Putamen (tissue), 1 donor: ENCODE measurements at places on chromosomes 3 and 15.
A peak's percentile ranks its signal among the peaks of the same experiment; 100 is the strongest.

DNA sequence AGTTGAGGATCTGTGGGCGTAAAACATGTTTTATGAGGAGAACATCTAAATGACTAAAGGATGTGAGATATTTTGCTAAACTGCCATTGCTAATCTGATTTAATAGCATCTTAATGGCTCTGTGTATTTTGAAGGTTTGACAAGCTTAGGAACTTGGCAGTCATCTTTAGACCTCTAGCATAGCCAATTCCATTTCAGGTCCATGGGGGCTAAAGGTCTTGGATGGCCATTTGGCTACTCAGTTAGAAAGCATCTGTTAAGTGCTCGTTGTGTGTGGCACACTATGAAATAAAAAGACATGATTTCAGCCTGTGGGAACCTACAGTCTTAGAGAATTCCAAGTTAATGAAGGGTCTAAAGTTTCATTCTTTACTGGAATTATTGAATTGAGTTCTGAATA is 236.2 kb downstream of the IL5RA start:
- no peak for DNase-seq

GRCh38 chr15:65869954-65870871 is 922 bp downstream of the RAB11A start:
- peak; percentile 53 for DNase-seq

DNA sequence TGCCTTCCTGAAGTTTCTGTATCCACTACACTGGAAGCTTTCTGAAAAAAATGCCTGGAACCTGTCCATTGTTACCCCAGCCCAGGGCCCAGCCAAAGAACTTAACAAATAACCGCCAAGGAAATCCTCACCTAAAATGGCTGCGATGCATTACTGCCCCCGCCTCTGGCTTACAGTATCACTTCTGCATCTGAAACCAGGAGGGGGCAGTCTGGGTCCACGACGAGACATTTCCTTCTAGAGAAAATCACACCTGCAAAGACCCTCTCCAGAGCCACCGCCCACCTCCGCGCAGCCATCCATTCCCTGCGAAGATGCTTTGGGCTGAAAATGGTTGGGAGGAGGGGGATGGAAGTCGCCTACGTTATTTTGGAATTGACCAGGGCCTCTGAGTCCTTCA is 22.4 kb upstream of the CELF6 start:
- no peak for DNase-seq

GRCh38 chr3:169146179-169146665 is 517.3 kb downstream of the MECOM start:
- DNase-seq = no peak

GRCh38 chr3:195245531-195245951 is 25.4 kb downstream of the XXYLT1 start:
- DNase-seq = no peak

- DNase-seq = no peak
These were observed 74.7 kb downstream of the PDZRN3 start for GRCh38 chr3:73550032-73550431.

DNA sequence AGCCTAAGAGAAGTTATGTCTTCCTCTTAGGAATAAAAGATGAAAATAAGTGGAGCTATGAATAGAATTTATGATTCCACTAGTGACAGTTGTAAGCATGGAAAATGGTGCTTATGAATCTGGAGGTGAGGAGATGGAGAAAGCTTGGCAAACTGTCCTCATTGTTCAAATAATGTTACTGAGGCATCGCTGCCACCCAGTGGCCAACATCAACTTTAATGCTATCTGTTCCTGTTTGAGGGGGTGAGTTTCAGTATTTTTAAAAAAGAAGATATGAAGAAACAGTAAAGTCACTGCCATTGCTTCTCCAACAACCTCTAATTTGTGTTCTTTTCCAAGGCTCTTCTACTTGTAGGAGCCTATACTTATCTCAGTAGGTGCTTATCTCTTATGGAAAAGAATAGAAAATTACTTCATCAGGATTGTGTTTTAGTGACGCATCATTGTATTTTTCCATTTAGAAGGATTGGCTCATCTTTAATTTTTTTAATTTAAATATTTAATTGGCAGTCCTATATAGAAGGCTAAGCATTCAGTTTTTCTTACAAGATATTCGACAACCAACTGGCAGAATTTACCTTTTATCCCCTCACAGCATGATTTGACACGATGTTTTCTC is 260.4 kb upstream of the P2RY1 start:
- DNase-seq = peak; percentile 53

GRCh38 chr15:50224606-50225005 is 40.9 kb downstream of the HDC start:
- DNase-seq = no peak

DNA sequence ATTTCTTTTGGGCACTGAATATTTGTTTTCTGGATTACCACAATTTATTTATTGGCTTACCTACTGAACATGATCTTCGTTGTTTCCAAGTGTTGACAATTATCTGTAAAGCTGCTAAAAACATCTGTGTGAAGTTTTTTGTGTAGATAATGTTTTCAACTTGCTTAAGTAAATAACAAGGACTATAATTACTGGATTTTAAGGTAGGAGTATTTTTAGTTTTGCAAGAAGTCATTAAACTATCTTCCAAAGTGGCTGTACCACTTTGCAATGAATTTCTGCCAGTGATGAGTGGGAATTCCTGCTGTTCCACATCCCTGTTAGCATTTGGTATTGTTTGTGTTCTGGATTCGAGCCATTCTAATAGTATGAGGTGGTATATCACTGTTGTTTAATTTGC is 702.2 kb downstream of the MECOM start:
- DNase-seq = no peak

DNA sequence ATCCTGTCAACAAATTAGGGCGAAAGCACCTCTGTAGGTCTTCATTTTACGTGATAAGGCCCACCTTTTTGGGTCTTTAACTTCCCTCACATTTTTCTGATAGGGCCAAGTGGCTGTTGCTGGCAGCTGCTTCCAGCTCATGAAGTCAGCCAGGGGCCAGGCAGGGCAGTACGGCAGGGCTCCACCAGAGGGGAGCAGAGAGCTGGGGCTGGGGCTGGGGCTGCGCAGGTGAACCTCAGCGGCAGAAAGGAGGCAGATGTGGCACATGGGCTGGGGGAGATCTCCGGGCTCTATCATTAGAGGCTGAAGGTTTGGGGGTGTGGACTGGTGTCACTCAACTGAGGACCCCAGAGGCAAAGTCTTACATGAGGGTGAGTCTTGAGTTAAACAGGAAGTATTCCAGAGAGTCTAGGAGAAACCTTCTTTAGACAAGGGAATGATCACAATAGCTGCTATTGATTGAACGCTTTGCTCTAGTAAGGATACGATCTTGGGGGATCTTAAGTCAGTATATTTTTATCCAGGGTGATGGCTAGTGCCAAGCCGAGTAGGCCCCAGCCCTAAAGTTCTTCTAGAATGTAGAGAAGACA is 62.8 kb upstream of the MEX3B start:
- DNase-seq = no peak

- DNase-seq = no peak
These were observed 951.6 kb downstream of the DIPK2A start for GRCh38 chr3:144923046-144923775.

DNA sequence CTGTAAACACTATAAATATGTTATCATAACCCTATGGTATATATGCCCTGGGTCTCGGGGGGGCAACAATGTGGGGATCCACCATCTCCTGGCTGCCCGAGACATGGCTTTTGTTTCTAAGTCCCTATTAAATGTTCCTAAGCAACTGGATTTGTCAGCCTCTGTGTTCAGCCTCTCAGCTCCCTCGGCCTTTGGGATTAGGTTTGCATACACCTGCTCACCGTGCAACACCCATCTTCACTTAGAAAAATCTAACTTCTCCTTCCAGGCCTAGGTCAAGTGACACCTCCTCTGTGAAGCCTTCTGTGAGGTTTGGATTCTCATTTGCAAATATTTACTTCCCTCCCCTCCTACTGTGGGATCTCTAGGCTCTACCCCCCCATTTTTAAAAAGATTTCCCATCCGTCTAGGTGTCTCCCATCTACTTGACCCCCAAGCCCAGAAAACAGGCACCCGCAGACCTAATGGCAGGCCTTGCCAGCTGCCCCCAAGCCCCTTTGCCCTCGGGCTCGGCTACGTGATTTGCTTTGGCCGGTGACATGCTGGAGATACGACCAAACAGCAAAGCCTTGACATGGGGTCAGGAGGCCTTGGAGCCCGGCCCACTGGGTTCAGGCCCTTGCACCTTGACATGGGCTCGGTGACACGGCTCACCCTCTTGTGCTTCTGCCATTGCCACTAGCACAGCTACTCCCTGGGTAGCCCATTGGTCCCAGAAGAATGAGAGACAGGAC is 66.0 kb upstream of the BLM start:
- no peak for DNase-seq

- DNase-seq = no peak
These were observed 78.1 kb downstream of the LRRFIP2 start for GRCh38 chr3:37096288-37096687.

DNA sequence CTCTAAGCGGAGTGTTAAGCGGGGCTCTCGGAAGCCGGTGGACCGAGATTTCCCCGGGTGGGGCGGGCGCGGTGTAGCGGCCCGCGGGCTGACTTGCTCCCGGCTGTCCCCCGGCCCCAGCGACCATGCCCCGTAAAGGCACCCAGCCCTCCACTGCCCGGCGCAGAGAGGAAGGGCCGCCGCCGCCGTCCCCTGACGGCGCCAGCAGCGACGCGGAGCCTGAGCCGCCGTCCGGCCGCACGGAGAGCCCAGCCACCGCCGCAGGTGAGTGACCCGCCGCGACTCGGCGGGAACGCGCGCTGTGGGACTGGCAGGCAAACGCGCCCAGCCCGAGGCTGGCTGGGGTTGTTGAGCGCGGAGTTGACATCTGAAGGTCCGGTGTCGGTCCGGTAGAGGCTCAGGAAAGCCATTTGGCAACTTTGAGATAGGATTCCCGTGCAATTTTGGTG is 1.3 kb downstream of the SMC4 start:
- DNase-seq = no peak

GRCh38 chr3:170589113-170589512 is 3.2 kb upstream of the SLC7A14 start:
- no peak for DNase-seq

- no peak for DNase-seq
These were observed 19.5 kb upstream of the LAMP3 start for GRCh38 chr3:183182073-183182472.

DNA sequence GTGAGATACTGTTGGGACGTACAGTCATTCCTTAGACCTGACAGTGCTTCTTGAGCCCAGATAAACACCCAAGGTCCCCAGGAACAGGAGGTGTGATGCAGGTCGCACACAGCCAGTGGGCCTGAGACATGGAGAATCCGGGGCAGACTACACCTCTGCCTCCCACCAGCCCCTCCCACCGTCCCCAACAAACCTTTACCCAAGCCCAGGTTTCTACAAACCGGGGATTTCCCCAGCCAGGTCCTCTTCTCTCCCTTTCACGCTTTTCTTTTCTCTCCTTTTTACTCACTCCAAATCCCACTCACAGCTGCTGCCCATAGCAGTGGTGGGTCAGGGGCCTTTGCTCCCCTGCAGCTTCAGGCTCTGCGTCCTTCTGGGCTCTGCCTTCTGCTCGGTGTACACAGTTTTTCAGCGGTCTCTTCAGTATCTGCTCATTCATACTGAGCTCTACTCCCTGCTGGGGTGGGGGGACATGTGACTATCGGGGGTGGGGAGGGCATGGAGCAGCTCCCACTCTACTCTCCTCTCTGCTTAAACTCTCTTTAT is 4.8 kb upstream of the PCSK6 start:
- DNase-seq = no peak

- no peak for DNase-seq
These were observed 3.6 kb downstream of the RPS17 start for GRCh38 chr15:82536409-82537350.
